ENCODE measurements at places on chromosomes 7 and 10. TPM values are rescaled to one million over a fixed set of nuclear protein-coding genes. Genes with fewer than 3 reads are reported as not detected.
A peak's percentile ranks its signal among the peaks of the same experiment; 100 is the strongest.

GRCh38 chr7:116715077-116715476, 43.1 kb downstream of the MET start:
- no peaks in the 10 kb centered on the region for H3K36me3 ChIP-seq
- no peaks in the 10 kb centered on the region for H3K4me1 ChIP-seq
- H3K27ac ChIP-seq, result no peak overlapping the region
- DNase-seq, result no peak
- no peak overlapping the region for H3K4me3 ChIP-seq

DNA sequence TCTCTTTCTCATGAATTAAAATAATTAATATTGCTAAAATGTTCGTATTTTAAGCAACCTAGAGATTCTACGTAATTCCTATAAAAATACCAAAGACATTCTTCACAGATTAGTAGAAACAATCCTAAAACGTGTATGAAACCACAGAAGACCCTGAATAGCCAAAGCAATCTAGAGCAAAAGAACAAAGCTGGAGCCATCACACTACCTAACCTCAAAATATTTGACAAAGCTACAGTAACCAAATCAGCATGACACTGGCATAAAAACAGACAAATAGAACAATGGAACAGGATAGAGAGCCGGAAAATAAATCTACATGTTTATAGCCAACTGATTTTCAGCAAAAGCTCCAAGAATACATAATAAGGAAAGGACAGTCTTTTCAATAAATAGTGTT, 105.5 kb upstream of the PTN start:
- no peaks in the 10 kb centered on the region for H3K27me3 ChIP-seq
- no peaks in the 10 kb centered on the region for H3K36me3 ChIP-seq
- no peak overlapping the region for H3K4me3 ChIP-seq

- H3K27ac ChIP-seq, result no peak overlapping the region
- no peaks in the 10 kb centered on the region for H3K36me3 ChIP-seq
- DNase-seq, result no peak
- H3K27me3 ChIP-seq, result no peaks in the 10 kb centered on the region
- H3K4me1 ChIP-seq, result no peaks in the 10 kb centered on the region
Observed at GRCh38 chr10:108374991-108375390, 1210.5 kb upstream of the SORCS1 start.

DNA sequence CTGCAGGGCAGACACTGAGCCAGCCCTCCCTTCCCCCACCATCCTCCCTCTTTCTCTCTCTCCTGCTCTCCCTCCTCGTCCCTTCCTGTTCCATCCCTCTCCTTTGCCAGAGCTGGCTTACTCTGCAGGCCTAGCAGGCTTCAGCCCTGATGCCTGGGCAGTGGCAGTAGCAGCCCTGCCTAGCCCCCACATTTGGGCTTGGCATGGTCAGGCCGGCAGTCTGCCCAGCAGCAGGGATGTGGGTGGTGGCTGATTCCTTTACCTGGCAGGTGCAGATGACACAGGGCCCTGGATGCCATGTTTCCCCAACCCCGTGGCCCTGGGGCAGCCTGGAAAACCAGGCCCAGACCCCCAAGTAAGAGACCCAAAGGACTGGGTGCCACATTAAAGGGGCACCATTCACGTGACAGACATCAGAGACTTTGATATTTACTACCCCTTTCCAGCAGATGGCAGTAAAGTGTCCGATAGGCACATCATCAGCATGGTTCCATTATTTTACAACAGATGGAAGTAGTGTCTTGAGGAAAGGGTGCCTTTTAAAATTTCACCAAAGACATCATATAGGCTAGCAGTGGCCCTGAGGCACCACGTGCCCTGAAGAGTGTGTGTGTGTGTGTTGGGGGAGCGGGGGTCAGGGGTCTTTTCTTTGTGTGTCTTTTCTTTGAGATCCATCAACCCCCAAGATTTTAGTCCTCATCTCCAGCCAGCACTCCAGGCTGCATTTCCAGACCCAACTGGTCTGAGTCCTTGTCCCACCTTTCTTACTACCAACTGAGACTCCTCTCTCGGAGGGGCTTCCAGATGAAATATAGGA, 5.9 kb downstream of the KCP start:
- peak; percentile 69 for DNase-seq
- peaks cover 5% of the 10 kb centered on the region for H3K27me3 ChIP-seq
- no peaks in the 10 kb centered on the region for H3K4me1 ChIP-seq
- no peaks in the 10 kb centered on the region for H3K36me3 ChIP-seq
- no peak overlapping the region for H3K27ac ChIP-seq

DNA sequence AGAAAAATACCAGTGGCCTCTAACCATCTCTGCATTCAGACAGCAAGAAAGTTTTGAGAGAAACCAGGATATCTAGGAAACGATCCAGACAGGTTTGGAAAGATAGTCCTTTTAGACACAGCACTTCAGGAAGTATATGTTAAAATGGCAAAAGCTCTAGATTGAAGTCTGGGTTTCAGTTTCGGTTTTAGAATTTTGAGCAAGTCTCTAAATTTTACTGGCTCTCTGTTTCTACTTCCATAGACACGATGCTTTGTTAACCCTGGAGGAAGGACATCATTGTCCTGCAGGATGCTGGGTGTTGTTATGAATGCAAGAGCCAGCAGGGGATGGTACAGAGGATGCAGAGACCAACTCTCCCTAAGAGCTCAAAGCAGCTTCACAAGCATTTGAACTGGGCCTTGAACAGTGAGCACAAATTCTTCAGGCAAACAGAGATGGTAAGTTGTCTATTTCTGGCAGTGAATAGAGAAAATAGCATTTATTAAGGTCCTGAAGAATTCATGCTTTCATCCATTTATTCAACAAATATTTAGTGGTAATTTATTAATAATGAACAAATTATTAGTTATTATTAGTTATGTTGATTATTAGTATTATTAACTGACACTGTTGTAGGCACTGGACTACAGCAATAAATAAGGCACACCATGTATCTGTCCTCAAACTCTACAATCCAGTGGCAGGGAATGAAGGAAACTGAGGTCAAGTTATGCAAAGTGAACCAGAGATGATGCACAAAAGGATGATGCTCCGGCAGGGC, 152.7 kb upstream of the NRP1 start:
- no peaks in the 10 kb centered on the region for H3K36me3 ChIP-seq
- no peak overlapping the region for H3K4me3 ChIP-seq
- H3K27me3 ChIP-seq, result no peaks in the 10 kb centered on the region
- peaks cover 3% of the 10 kb centered on the region for H3K4me1 ChIP-seq
- no peak overlapping the region for H3K27ac ChIP-seq

- no peak overlapping the region for H3K27ac ChIP-seq
- H3K27me3 ChIP-seq, result no peaks in the 10 kb centered on the region
- DNase-seq, result no peak
- H3K36me3 ChIP-seq, result no peaks in the 10 kb centered on the region
Observed at GRCh38 chr7:47907981-47908616, 40.2 kb downstream of the PKD1L1 start.

- no peaks in the 10 kb centered on the region for H3K36me3 ChIP-seq
- H3K27ac ChIP-seq, result peak within 1 kb of the TSS; percentile 86
- no peaks in the 10 kb centered on the region for H3K27me3 ChIP-seq
- peak within 1 kb of the TSS; percentile 99 for H3K4me3 ChIP-seq
- peak; percentile 95 for DNase-seq
Observed at GRCh38 chr10:102743588-102744373, at the start of gene WBP1L. Gene WBP1L, plus strand, starts transcription at chr10:102743948. Its CDS starts 106 bp downstream, at chr10:102744054.

GRCh38 chr7:40977533-40977932, 725.4 kb downstream of the INHBA start:
- no peaks in the 10 kb centered on the region for H3K27me3 ChIP-seq
- H3K27ac ChIP-seq, result no peak overlapping the region
- no peak overlapping the region for H3K4me3 ChIP-seq

GRCh38 chr7:148809856-148810255, 74.2 kb downstream of the EZH2 start:
- no peak for DNase-seq
- peaks cover 7% of the 10 kb centered on the region for H3K36me3 ChIP-seq
- H3K4me1 ChIP-seq, result peaks cover 12% of the 10 kb centered on the region
- H3K27ac ChIP-seq, result no peak overlapping the region

DNA sequence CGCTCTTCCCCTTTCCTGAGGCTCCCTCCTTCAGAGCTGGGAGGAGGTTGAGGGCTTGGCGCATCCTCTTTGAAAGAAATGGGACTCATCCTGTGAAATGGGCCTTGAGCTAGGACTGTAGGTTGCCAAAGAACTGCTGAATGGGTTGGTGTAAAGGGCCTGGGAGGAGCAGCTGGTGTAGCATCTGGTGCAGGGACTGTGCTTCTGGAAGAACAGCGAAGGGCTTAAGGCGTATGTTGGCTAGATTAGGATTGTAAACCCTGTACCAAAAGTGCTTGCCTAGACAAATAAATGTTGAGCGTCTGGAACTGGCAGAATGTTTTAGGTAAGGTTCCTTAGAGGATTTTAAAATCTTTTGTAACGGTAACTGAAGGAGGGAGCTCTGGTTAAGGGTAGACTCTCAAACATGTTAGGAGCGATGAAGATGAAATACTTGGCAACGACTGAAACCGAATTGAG, 563 bp downstream of the STAM start:
- no peak for DNase-seq
- no peaks in the 10 kb centered on the region for H3K36me3 ChIP-seq
- H3K4me1 ChIP-seq, result peaks cover 28% of the 10 kb centered on the region
- no peaks in the 10 kb centered on the region for H3K27me3 ChIP-seq

- H3K4me3 ChIP-seq, result no peak overlapping the region
- H3K27me3 ChIP-seq, result no peaks in the 10 kb centered on the region
- H3K4me1 ChIP-seq, result no peaks in the 10 kb centered on the region
- H3K36me3 ChIP-seq, result no peaks in the 10 kb centered on the region
- no peak overlapping the region for H3K27ac ChIP-seq
Observed at GRCh38 chr10:116316503-116316902, 7.7 kb upstream of the CCDC172 start.

GRCh38 chr7:5200561-5201235, 10.7 kb downstream of the WIPI2 start:
- no peak overlapping the region for H3K4me3 ChIP-seq
- H3K4me1 ChIP-seq, result no peaks in the 10 kb centered on the region
- DNase-seq, result peak; percentile 43
- no peak overlapping the region for H3K27ac ChIP-seq
- H3K36me3 ChIP-seq, result peaks cover 32% of the 10 kb centered on the region

DNA sequence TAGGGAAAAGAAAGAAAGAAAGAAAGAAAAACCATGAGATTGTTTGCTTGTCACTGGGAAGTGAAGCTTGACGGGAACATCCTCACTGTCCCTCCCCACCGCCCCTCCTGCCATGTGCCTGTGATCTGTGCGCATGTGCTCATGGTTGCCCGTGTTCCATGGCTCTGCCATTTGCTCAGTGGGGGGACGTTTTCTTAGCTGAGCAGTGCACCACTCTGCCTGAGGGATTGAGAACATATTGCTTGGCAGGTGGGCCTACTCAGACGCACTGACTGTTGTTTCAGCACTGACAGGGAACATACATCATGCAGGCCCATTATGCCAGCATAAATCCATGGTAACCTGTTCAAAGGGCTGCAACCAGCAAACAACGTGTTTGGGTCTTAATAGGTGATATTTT, 747.9 kb upstream of the GALNT17 start:
- H3K4me3 ChIP-seq, result no peak overlapping the region
- H3K36me3 ChIP-seq, result no peaks in the 10 kb centered on the region
- no peaks in the 10 kb centered on the region for H3K4me1 ChIP-seq
- no peak for DNase-seq

DNA sequence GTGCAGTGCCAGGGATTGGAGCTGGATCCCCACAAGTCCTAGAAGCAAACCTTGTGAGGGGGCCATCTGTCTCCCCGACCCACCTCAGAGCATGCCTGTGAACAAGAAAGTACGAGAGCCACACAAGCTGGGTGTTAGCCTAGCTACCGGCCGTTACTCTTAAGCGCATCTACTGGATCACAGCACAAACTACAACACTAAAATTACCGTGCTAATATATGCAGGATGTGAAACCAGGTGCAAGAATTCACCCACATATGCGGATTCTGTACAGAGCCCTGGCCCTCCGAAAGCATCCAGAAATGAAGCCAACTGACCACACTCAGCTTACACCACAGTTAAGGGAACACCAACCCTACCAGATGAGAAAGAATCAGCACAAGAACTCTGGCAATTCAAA, 16.0 kb upstream of the PRSS1 start:
- DNase-seq, result no peak
- no peaks in the 10 kb centered on the region for H3K4me1 ChIP-seq
- H3K27ac ChIP-seq, result no peak overlapping the region
- no peaks in the 10 kb centered on the region for H3K36me3 ChIP-seq
- H3K27me3 ChIP-seq, result no peaks in the 10 kb centered on the region

DNA sequence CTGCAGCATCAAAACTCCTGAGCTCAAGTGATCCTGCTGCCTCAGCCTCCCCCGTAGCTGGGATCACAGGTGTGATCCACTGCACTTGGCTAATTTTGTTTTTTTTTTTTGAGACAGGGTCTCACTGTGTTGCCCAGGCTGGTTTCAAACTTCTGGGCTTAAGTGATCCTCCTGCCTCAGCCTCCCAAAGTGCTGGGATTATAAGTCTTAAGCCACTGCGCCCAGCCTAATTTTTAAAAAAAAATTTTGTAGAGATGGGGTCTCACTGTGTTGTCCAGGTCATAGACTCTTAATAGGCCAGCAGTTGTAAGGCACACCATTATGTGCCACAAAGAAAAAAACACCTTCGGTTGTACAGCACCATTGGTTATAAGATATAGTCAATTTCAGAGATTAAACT, 122.4 kb downstream of the MAPK8 start:
- peaks cover 15% of the 10 kb centered on the region for H3K36me3 ChIP-seq
- H3K4me3 ChIP-seq, result no peak overlapping the region
- DNase-seq, result no peak
- H3K27me3 ChIP-seq, result no peaks in the 10 kb centered on the region
- H3K27ac ChIP-seq, result no peak overlapping the region
- H3K4me1 ChIP-seq, result no peaks in the 10 kb centered on the region

GRCh38 chr10:70418229-70418628, 14.3 kb downstream of the EIF4EBP2 start:
- no peak for DNase-seq
- H3K4me3 ChIP-seq, result no peak overlapping the region
- H3K27ac ChIP-seq, result no peak overlapping the region
- peaks cover 61% of the 10 kb centered on the region for H3K36me3 ChIP-seq
- no peaks in the 10 kb centered on the region for H3K27me3 ChIP-seq

- no peaks in the 10 kb centered on the region for H3K36me3 ChIP-seq
- H3K4me3 ChIP-seq, result no peak overlapping the region
- H3K27ac ChIP-seq, result no peak overlapping the region
- H3K27me3 ChIP-seq, result no peaks in the 10 kb centered on the region
- H3K4me1 ChIP-seq, result no peaks in the 10 kb centered on the region
Observed at GRCh38 chr10:7424919-7425318, 14.1 kb upstream of the SFMBT2 start.

DNA sequence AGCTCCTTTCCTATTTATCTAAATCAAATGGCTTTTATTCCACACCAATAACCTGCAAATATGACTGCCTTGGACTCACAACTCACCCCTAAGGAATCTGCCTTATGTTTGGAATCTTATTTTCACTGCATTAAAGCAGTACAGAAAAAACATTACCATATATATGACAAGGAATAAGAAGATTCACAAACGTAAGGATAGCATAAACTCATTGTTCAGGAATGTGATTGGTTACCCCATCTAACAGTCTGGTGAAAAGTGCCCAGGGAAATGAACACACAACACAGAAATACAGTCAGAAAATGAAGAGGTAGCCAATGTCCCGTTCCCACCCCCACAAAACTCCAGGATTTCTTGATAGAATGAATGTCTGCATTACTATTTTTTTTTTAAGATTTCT, 2.0 kb downstream of the PPP3CB start:
- no peak overlapping the region for H3K27ac ChIP-seq
- no peak for DNase-seq

The IDI2 gene
- polyA plus RNA-seq, result not detected

The MALRD1 gene
- polyA plus RNA-seq, result 0.06 TPM

The SFRP4 gene
- polyA plus RNA-seq, result 0.91 TPM
